CD4-positive, alpha-beta T cell treated with Interleukin-4 for 4 hours (primary cell): ENCODE measurements at places on chromosomes 11 and 22.
A peak's percentile ranks its signal among the peaks of the same experiment; 100 is the strongest.

- DNase-seq: no peak
Measured at GRCh38 chr11:69361048-69361447, 67.1 kb downstream of the MYEOV start.

GRCh38 chr11:2089536-2090165, 49.5 kb downstream of the IGF2 start:
- no peak for DNase-seq

- peak; percentile 36 for DNase-seq
Measured at GRCh38 chr11:267491-267994, 10.7 kb upstream of the NLRP6 start.

- no peak for DNase-seq
Measured at GRCh38 chr11:108235192-108235591, 12.3 kb downstream of the ATM start.

- no peak for DNase-seq
Measured at GRCh38 chr11:71286701-71287643, 34.6 kb upstream of the SHANK2 start.

GRCh38 chr11:10602945-10603344, 34.5 kb upstream of the LYVE1 start:
- DNase-seq: no peak

DNA sequence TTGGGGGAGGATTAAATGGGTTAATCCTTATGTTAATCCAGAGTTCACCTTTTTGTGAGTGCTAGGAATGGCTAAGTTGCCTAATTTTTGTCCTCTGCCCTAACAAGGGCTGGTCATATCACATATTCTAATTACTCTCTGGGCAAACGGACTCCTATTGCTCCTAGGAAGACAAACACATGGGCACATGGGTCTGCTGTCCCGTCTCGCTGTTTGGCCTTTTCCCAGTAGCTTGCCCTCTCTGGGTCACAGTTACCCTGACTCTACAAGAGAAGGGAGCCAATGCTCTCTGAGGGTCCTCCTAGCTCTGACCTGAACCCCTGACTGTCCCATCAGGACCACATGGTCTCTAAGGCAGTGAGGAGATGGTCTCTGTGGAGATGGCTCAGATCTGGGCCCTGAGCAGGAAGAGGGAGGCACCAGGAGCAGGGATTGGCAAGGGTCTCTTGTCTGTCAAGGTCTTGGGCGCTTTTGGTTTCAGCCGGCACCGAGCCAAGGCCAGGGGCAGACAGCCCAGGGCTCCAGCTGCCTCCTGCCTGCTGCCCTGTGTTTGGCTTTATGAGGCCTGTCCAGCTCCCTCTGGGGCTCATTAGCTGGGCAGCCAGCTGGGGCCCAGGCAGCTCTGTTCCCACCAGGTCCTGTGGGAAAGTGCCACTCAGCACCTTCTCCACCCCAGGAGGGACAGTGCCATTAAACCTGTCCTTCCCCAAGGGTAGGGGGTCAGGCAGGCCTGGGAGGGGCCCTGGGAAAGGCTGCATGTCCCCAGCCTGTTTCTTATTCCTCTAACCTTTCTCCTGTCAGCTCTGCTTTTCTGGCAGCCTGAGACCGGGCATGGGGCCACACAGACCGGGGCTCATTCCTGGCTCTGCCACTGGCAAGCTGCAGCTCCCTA, 559.9 kb downstream of the MN1 start:
- DNase-seq: no peak

DNA sequence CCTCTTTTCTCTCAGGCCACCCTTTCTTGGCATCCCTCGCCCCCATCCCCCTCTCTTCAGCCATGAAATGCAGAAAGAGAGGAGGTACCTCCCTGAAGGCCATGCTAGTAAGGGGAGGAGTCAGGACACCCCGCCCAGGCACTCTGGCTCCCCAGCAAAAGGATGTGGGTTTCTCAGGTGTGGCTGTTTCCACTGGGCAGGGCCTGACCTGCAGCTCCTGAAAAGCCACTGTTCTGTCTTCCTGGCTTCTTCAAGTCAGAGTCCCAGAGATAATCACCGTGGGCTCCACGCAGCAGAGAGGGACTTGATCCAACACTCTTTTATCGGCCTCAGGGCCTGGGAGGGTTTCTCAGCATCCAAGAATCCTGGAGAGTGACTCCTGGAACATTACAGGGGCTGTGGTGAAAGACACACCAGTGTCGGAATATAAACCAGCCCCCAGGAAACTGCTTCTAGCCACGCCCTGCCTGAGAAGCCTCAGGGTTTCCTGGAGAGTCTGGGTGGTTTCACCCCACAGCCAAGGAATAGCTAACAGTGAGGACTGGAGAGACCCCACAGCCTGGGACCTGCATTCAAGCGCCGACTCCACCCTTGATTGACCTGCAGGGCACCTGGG, 45.7 kb upstream of the TSPAN18 start:
- peak; percentile 57 for DNase-seq

DNA sequence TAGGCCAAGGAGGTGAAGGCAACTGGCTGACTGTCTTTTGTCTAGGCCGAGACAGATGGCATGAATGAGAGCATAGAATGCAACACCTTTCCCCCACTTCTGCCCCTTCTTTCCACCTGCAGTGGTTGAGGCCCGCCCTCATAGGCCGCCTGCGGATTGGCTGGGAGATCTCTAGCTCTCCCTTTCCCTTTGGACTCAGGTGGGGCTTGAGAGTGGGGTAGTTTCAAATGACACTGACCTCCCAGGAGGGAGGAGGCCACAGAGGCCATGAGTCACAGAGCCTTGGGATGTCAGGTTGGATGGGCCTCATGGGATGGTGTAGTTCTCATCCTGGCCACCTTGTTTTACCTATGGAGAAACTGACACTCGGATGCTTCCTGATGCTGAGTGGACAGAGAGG, 9.1 kb downstream of the MICAL2 start:
- DNase-seq: no peak

GRCh38 chr11:20310596-20311394, 52.7 kb upstream of the HTATIP2 start:
- DNase-seq: no peak

DNA sequence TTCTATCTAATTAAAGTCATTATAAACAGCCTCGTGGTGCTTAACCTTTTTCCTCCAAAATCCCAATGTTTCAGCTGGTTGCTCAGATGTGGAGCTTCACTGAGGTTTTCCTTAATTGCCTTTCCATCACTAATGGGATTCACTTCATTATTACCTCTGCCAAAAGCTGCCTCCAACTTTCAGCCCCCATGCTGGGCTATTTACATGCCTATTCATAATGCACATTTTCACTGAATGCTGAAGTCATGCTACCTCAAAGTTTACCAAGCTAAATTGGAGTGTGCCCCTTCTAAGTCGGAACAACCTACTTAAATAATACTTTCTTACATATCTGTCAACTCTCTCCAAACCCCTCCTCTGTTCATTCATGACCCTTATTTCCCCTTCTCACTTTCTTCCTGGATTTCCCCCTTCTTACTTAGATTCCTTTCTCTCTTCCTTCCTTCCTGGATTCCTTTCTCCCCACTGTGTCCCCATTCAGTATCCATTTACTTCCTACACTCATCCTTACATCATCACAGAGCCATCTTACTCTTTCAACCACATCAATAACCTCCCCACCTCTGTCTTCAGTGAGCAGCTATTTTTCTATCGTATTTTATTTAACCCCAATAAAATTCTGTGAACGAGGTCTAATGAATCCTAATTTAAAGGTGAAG, 887.3 kb upstream of the TENM4 start:
- no peak for DNase-seq

DNA sequence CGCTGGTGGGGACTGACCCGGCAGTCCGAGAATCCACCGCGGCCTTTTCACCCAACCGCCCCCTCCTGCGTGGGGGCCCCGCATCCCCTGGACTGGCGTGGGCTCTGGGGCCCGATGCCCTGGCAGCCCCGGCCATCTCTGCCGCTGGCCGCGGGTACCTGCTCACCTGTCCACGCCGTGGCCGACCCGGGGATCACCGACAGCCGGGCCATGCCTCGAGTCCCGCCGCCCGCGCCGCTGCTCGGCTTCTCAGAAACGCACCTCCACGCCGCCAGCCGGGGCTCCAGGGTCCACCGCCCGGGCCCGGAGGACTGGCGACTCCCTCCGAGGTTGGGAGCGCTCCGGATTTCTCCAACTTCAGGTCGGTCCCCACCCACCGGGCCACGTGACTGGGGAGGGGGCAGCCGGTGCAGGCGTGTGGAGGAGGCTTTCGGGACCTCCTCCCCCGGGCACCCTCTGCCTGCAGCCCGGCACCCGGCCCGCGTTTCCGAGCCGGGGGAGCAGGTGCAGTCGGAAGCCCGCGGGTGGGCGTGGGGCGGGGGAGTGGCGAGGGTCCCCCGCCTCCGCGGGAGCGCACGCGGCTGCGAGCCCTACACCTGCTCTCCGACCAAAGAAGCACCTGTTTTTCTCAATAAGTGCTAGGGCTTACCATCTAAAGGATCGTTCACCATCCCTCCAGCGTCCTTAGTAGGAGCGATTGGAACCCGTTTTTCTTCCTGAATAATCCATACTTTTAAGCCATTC, 554 bp upstream of the NRIP3 start:
- DNase-seq: no peak

- no peak for DNase-seq
Measured at GRCh38 chr11:75513250-75513649, 12.5 kb downstream of the GDPD5 start.

DNA sequence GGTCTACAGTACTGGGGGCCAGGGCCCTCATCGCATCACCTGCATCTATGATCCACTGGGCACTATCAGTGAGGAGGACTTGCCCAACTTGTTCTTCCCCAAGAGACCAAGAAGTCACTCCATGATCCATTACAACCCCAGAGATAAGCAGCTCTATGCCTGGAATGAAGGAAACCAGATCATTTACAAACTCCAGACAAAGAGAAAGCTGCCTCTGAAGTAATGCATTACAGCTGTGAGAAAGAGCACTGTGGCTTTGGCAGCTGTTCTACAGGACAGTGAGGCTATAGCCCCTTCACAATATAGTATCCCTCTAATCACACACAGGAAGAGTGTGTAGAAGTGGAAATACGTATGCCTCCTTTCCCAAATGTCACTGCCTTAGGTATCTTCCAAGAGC, 3.8 kb upstream of the PPFIBP2 start:
- DNase-seq: no peak

DNA sequence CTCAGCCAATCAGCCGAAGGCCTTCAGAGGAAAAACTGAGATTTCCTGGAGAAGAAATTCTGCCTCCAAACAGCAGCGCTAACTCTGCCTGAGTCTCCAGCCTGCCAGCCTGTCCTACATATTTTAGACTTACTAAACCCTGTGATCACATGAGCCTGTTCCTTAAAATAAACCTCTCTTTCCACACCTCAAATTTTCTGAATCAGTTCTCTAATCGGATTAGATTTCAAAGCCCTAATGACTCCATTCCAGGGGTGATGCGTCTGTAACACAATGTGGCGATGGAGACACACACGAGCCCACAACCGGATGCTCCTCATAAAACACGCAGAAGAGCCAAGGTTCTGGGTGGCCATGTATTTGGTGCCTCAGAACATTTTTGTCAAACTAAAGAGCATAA, 1371.2 kb downstream of the BRD1 start:
- DNase-seq: no peak

GRCh38 chr11:95652002-95652472, 137.5 kb downstream of the FAM76B start:
- DNase-seq: no peak

GRCh38 chr22:32765132-32765618, 36.3 kb upstream of the TIMP3 start:
- no peak for DNase-seq

DNA sequence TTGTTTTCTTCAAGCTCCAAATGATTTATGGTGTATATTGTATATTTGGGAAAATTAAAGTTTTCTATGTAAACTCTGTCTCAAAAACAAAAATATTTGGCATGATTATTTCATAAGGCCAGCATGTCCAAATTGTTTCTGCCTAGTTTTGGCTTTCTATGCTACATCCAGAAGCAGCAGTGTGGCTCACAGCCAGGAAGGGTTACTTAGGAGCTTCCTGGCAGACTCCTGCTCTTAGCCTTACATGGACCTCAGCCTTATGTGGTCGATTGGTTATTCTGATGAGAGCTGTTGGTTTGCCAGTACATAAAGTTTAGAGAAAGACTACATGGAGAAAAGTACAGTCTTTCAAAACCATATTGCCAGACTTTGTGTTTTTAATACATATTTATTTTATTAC, 297.7 kb upstream of the FAT3 start:
- no peak for DNase-seq

GRCh38 chr11:109512680-109513079, 90.7 kb downstream of the C11orf87 start:
- no peak for DNase-seq

GRCh38 chr22:47423861-47424820, 661.7 kb downstream of the TBC1D22A start:
- no peak for DNase-seq

DNA sequence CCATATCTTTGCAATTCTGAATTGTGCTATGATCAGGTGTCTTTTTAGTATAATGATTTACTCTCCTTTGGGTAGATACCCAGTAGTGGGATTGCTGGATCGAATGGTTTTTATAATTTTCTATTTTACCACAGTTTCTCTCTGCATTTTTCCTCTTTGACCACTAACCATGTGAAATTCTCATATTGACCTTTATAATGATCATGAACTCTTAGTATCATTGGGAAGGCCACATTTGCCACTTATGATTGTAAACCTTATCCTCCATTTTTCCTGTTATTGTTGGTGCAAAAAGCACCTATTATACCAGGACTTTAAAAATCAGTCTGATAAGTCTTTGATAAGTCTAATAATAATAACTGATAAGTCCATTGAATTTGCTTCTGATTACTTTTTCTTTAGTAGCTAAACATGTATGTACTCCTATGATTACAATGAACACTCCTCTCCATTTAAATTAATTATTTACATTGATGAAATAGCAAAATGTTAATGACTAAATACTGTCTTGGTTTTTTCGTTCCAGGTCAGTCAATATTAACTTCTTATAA, 9.6 kb downstream of the NEAT1 start:
- no peak for DNase-seq

DNA sequence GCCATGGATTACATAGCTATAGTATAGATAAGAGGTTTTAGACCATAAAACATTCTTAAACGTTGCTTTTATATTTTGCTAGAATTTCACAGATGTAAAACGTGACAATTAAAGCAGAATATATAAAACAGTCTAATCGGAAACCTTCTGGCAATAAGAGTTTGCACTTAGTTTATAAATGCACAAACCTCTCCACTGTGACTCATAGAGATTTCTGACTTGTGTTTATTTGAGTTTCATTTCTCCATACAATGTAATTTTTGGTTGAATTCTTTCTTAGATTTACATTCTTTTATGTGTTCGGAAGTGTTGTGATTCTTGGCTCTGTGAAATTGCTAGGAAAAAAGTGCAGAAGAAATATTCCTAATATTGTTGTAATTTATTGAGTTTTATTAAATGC, 288.7 kb upstream of the CTSC start:
- no peak for DNase-seq
